Osteoblast (primary cell): ENCODE measurements at places on chromosomes 6 and 20. TPM values are rescaled to one million over a fixed set of nuclear protein-coding genes. Genes with fewer than 3 reads are reported as not detected.

Gene GJA1
- 1,360 and 1,632 TPM in 2 replicates for total RNA-seq

GRCh38 chr6:127201321-127201720 lies 65.3 kb upstream of the RNF146 start:
- DNase-seq, result peak; percentile 88
- H3K36me3 ChIP-seq, result no peaks in the 10 kb centered on the region

DNA sequence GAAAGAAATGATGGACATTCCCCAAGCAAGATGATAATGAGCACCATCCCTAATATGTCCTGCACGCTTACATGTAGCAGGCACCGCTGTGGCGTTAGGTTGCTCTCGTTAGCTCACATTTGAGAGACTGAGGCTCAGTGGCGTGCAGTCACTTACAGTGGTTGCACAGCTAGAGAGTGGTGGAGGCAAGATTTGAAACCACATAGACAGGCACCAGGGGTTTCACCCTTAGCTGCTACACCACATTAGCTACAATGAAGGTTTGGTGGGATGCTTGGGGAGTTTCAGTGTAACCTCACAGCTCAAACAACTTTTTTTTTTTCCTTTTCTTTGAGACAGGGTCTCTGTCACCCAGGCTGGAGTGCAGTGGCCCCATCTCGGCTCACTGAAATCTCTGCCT lies 3.7 kb downstream of the COX4I2 start:
- H3K4me3 ChIP-seq, result no peak overlapping the region
- no peaks in the 10 kb centered on the region for H3K36me3 ChIP-seq
- H3K27ac ChIP-seq, result no peak overlapping the region
- H3K27me3 ChIP-seq, result peaks cover 24% of the 10 kb centered on the region
- no peak for DNase-seq

- H3K27ac ChIP-seq, result no peak overlapping the region
- H3K4me1 ChIP-seq, result peaks cover 20% of the 10 kb centered on the region
- DNase-seq, result peak; percentile 62
- H3K36me3 ChIP-seq, result no peaks in the 10 kb centered on the region
- H3K4me3 ChIP-seq, result no peak overlapping the region
Observed at GRCh38 chr20:5122873-5123260, 3.1 kb upstream of the PCNA start.

DNA sequence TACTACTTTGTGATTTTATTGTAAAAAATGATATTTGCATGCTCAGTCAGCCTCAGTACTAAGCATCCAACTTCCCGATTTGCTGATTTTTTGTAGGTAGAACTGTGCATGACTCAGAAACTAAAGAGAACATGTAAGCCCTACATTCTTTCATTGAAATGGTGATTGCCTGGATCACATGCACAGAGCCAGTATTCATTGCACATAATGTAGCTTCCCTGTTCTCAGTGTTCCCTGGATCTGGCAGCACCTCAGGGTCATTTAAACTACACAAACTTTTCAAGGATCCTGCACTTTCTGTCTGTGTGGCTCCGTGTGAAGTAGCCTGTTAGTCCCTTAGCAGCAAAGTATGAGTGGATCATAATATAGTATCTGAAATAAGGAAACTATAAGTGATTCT lies 422.9 kb upstream of the AGPAT4 start:
- no peak overlapping the region for H3K27ac ChIP-seq
- no peaks in the 10 kb centered on the region for H3K36me3 ChIP-seq
- H3K4me3 ChIP-seq, result no peak overlapping the region
- no peaks in the 10 kb centered on the region for H3K27me3 ChIP-seq
- no peak for DNase-seq

DNA sequence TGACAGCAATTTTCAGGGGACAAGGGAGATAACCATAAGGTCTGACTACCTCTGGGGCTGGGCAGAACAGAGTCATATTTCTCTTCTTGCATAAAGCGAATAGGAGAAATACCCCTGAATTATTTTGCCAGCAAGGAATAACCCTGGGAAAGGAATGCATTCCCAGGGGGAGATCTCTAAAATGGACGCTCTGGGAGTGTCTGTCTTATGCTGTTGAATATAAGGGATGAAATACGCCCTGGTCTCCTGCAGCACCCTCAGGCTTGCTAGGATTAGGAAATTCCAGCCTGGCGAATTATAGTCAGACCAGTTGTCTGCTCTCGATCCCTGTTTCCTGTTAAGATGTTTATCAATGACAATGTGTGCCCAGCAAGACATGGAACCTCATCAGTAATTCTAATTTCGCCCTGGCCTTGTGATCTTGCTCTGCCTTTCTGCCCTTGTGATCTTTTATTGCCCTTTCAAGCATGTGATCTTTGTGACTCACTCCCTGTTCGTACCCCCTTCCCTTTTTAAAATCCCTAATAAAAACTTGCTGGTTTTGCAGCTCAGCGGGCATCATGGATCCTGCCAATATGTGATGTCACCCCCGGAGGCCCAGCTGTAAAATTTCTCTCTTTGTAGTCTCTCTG lies 221.6 kb upstream of the HS3ST5 start:
- no peak overlapping the region for H3K4me3 ChIP-seq
- H3K36me3 ChIP-seq, result no peaks in the 10 kb centered on the region
- no peak overlapping the region for H3K27ac ChIP-seq
- DNase-seq, result no peak

GRCh38 chr20:38199501-38200390 lies 34.7 kb upstream of the TGM2 start:
- DNase-seq, result peak; percentile 78
- no peaks in the 10 kb centered on the region for H3K27me3 ChIP-seq
- H3K36me3 ChIP-seq, result no peaks in the 10 kb centered on the region
- H3K27ac ChIP-seq, result peak overlapping the region; percentile 79
- H3K4me3 ChIP-seq, result no peak overlapping the region
- peaks cover 49% of the 10 kb centered on the region for H3K4me1 ChIP-seq

GRCh38 chr6:140546640-140547039 lies 1172.2 kb upstream of the CITED2 start:
- no peak for DNase-seq
- no peak overlapping the region for H3K4me3 ChIP-seq
- H3K4me1 ChIP-seq, result peaks cover 4% of the 10 kb centered on the region
- H3K27me3 ChIP-seq, result no peaks in the 10 kb centered on the region

GRCh38 chr20:38945012-38945411 lies 17.1 kb upstream of the DHX35 start:
- no peaks in the 10 kb centered on the region for H3K27me3 ChIP-seq
- no peak for DNase-seq
- no peak overlapping the region for H3K4me3 ChIP-seq
- no peak overlapping the region for H3K27ac ChIP-seq

DNA sequence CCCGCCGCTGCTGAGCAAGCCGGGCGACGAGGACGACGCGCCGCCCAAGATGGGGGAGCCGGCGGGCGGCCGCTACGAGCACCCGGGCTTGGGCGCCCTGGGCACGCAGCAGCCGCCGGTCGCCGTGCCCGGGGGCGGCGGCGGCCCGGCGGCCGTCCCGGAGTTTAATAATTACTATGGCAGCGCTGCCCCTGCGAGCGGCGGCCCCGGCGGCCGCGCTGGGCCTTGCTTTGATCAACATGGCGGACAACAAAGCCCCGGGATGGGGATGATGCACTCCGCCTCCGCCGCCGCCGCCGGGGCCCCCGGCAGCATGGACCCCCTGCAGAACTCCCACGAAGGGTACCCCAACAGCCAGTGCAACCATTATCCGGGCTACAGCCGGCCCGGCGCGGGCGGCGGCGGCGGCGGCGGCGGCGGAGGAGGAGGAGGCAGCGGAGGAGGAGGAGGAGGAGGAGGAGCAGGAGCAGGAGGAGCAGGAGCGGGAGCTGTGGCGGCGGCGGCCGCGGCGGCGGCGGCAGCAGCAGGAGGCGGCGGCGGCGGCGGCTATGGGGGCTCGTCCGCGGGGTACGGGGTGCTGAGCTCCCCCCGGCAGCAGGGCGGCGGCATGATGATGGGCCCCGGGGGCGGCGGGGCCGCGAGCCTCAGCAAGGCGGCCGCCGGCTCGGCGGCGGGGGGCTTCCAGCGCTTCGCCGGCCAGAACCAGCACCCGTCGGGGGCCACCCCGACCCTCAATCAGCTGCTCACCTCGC lies 1.5 kb downstream of the ARID1B start:
- H3K36me3 ChIP-seq, result no peaks in the 10 kb centered on the region
- H3K27ac ChIP-seq, result peak overlapping the region; percentile 46
- H3K4me3 ChIP-seq, result peak overlapping the region; percentile 90
- peaks cover 52% of the 10 kb centered on the region for H3K4me1 ChIP-seq
- H3K27me3 ChIP-seq, result no peaks in the 10 kb centered on the region
- DNase-seq, result peak; percentile 90

GRCh38 chr6:18141805-18142590 lies 12.9 kb downstream of the TPMT start:
- DNase-seq, result no peak
- H3K27ac ChIP-seq, result no peak overlapping the region
- H3K4me1 ChIP-seq, result peaks cover 2% of the 10 kb centered on the region
- no peak overlapping the region for H3K4me3 ChIP-seq
- H3K36me3 ChIP-seq, result peaks cover 52% of the 10 kb centered on the region

- no peak overlapping the region for H3K4me3 ChIP-seq
- H3K36me3 ChIP-seq, result peaks cover 47% of the 10 kb centered on the region
- no peak for DNase-seq
- H3K27me3 ChIP-seq, result no peaks in the 10 kb centered on the region
Observed at GRCh38 chr20:3309226-3309625, 70.2 kb upstream of the SLC4A11 start.

Gene MICB
- total RNA-seq, result 12.7 and 14.1 TPM in 2 replicates

- peak; percentile 68 for DNase-seq
- H3K4me1 ChIP-seq, result peaks cover 3% of the 10 kb centered on the region
- no peaks in the 10 kb centered on the region for H3K36me3 ChIP-seq
Observed at GRCh38 chr6:167350731-167351655, 26.1 kb downstream of the TTLL2 start.

Gene POPDC3
- 32.6 and 41.8 TPM in 2 replicates for total RNA-seq

GRCh38 chr6:43263314-43264178 lies 20.3 kb downstream of the TTBK1 start:
- peaks cover 2% of the 10 kb centered on the region for H3K4me1 ChIP-seq
- H3K27ac ChIP-seq, result no peak overlapping the region
- no peaks in the 10 kb centered on the region for H3K36me3 ChIP-seq
- H3K27me3 ChIP-seq, result peaks cover 18% of the 10 kb centered on the region

Gene KCNK16
- not detected in 2 replicates for total RNA-seq

- no peaks in the 10 kb centered on the region for H3K36me3 ChIP-seq
- no peak overlapping the region for H3K4me3 ChIP-seq
- no peaks in the 10 kb centered on the region for H3K27me3 ChIP-seq
- peaks cover 47% of the 10 kb centered on the region for H3K4me1 ChIP-seq
- H3K27ac ChIP-seq, result no peak overlapping the region
Observed at GRCh38 chr20:23157734-23158133, 71.6 kb upstream of the CD93 start.

DNA sequence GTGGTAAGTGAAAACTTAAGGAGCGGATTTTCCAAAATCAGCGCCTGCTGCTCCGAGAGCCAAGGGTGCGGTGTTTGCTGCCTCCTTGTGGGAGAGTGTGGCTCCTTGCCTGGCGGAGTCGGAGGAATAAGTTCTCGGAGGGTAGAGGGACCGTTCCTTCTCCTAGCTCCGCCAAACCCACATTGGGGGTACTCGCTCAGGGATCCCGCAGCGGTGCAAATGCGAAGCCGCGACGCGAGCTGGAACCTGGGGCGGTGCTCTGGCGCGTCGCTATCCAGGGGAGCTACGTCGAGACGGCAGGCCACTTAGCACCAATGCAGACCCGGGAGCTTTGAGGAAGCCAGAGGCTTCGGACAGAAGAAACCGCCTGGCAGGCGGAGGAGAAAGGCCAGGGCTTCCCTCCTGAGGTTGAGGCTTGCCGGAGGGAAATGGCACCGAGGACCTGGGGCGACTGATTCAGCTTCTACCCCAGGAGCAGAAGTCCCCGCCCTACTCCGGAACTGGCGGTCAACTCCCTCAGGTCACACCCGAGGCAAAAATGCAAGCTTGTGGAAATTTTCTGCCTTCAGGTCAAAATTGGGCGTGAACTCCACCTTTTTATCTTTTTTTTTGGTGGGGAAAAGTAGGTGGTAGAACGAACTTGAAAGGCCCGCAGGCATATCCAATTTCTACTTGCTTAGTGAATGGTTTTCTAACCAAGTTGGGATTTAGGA lies 5.7 kb upstream of the DDX43 start:
- H3K27me3 ChIP-seq, result no peaks in the 10 kb centered on the region
- peak; percentile 91 for DNase-seq
- H3K4me1 ChIP-seq, result peaks cover 3% of the 10 kb centered on the region
- peak overlapping the region; percentile 83 for H3K4me3 ChIP-seq

- DNase-seq, result peak; percentile 55
- no peak overlapping the region for H3K4me3 ChIP-seq
- H3K4me1 ChIP-seq, result peaks cover 8% of the 10 kb centered on the region
Observed at GRCh38 chr6:53524455-53524815, 20.5 kb downstream of the GCLC start.

GRCh38 chr6:152948150-152948768 lies 34.6 kb downstream of the FBXO5 start:
- H3K36me3 ChIP-seq, result no peaks in the 10 kb centered on the region
- H3K4me3 ChIP-seq, result peak overlapping the region; percentile 56
- H3K4me1 ChIP-seq, result peaks cover 9% of the 10 kb centered on the region
- no peak for DNase-seq
- H3K27me3 ChIP-seq, result no peaks in the 10 kb centered on the region

Gene NFATC2
- 0.29 and 0.36 TPM in 2 replicates for total RNA-seq

Gene GPR63
- total RNA-seq, result under 0.01 TPM in 2 replicates

DNA sequence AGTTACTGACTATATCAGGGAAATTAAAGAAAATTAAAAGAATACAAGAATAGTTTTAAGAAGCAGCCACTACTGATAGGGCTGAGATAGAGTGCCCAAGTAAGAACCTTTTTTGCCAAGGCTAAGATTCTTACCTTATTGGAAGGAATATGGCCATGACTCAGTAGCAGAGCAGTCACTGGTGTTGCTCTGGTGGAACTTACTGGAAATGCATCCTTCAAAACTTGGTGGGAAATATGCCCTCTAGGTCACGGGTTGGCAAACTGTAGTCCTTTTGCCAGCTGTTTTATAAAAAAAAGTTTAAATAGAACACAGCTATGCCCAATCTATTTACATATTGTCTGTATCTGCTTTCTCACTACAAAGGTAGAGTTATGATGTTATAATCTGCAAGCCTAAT lies 6.0 kb downstream of the HSF2 start:
- no peak overlapping the region for H3K27ac ChIP-seq
- H3K4me1 ChIP-seq, result peaks cover 8% of the 10 kb centered on the region
- no peak overlapping the region for H3K4me3 ChIP-seq
- H3K27me3 ChIP-seq, result no peaks in the 10 kb centered on the region

GRCh38 chr6:79498842-79499241 lies 38.4 kb downstream of the LCA5 start:
- H3K27ac ChIP-seq, result no peak overlapping the region
- no peaks in the 10 kb centered on the region for H3K36me3 ChIP-seq
- no peak overlapping the region for H3K4me3 ChIP-seq
- no peaks in the 10 kb centered on the region for H3K27me3 ChIP-seq

Gene GLP1R
- not detected in 2 replicates for total RNA-seq

Gene TRDN
- total RNA-seq, result not detected in 2 replicates

Gene ADGB
- under 0.01 TPM in 1 of 2 replicates, not detected in the other for total RNA-seq

Gene PNPLA1
- total RNA-seq, result under 0.01 TPM in 1 of 2 replicates, not detected in the other

Gene PSORS1C2
- total RNA-seq, result not detected in 2 replicates

Gene WFDC10B
- total RNA-seq, result not detected in 2 replicates

GRCh38 chr20:32538526-32538939 lies 46.6 kb downstream of the NOL4L start:
- H3K27me3 ChIP-seq, result peaks cover 13% of the 10 kb centered on the region
- no peak for DNase-seq
- no peaks in the 10 kb centered on the region for H3K4me1 ChIP-seq

Gene TP53TG5
- not detected in 2 replicates for total RNA-seq
